ENCODE measurements at places on chromosomes 7 and 10.

- DNase-seq = no peak
These were observed 76.4 kb downstream of the OSBPL3 start for GRCh38 chr7:24903559-24903958.

GRCh38 chr10:97948822-97949221 is 81.6 kb downstream of the CRTAC1 start:
- DNase-seq = no peak

- no peak for DNase-seq
These were observed 110.8 kb downstream of the JAZF1 start for GRCh38 chr7:28069807-28070206.

DNA sequence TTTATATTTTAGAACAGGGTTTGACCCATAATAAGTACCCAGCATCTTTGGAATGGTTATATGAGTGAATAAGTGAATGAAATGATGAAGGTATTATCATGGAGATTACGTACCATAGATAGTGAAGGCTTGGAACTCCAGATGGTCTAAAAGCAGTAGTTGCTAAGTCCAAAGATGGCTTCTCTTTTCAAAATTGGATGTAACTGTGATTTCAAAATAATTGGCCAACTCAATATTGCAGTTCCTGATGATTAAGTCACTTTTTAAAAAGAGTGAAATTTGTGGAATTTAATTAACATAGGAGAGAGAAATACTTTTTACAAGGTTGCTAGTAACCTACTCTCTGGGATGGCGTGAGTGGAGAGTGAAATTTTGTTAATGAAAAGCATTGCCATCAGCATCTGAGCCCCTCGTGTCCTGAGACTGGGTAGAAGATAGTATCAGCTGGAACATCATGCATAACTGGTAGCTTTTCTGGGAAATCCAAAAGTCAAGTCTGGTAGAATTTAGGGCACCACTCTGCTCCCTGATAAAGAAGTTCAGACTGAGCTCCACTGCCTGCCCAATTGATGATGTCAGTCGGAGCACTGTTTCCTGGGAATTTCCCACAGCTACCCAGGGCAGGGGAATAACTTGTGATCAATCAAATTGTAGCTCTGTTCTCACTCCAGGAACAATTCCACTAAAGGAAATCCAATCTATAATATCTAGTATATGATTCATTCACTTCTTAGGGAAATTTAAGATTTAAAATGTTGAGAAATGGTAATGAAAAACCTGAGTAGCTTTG is 3.2 kb downstream of the GPR141 start:
- no peak for DNase-seq

DNA sequence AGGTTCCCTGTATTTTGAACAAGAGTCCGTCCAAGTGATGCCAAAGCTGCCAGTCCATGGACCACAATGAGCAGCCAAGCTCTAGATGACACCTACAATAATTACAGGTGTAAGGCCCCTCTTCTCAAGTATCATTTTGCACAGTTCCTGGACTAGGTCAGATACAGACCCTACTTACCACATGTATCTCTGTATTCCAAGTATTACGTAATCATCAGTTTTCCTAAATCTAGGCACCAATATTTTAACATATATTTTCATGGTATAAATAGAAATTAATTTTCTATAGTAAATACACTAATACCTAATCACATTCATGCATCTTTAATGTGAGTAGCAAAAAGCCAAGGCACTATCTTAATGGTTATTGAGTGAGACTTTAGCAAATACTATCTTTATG is 157.0 kb upstream of the PRSS1 start:
- DNase-seq = no peak

DNA sequence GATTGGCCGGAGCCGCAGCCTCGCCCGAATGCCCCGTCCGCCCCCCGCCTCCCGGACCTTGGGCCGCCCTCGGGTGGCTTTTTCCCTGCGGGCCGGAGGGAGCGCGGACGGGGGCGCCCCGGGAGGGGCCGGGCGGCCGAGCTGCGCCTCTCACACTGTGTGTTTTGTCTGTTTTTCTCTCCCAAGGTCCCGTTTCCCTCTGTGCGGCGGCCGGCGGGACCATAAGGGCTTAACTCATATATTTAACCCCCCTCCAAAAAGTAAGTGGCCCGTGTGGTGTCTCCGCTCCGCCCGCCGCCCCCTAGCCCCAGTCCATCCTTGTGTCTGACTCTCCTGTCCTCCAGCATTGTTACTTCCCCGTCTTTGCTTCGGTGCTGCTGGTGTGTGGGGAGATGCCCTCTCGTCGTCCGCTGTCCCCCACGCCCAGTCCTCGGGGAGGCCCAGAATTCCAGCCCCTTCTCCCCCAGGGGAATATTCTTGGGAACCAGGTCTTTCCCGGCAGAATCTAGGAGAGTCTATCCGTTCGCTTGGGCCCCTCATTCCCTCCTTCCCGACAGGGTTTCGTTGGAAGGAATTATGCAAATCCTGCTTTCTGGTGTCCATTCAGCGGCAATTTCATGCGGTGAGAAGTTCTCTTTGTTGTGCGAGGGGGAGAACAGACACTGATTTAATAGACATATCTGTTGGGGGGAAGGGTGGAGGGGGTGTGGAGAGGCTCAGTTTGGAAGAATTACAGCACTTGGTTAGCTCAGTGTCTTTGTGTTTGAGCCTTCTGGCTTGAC is 1.3 kb downstream of the LCOR start:
- DNase-seq = peak; percentile 33

DNA sequence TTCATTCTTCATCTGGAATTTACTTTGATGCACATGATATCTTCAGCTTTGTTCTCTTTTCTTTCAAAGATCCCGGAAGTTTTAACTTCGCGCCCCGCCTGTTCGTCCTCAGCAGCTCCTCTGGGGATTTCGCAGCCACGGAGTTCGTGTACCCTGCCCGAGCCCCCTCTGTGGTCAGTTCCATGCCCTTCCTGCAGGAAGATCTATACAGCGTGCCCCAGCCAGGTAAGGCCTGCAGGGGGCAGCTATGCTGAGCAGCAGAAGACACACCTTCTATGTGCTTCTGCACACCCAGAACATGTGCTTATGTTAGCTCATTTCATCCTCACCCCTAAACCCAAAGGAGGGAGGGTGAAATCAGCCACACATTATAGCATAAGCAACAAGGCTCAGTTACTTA is 79.7 kb upstream of the LYZL2 start:
- DNase-seq = no peak

- DNase-seq = no peak
These were observed 97.2 kb downstream of the JAZF1 start for GRCh38 chr7:28083164-28083997.

- DNase-seq = no peak
These were observed 93.3 kb upstream of the FAM171A1 start for GRCh38 chr10:15464381-15464780.

- no peak for DNase-seq
These were observed 227.5 kb downstream of the TEX36 start for GRCh38 chr10:125455431-125455830.

DNA sequence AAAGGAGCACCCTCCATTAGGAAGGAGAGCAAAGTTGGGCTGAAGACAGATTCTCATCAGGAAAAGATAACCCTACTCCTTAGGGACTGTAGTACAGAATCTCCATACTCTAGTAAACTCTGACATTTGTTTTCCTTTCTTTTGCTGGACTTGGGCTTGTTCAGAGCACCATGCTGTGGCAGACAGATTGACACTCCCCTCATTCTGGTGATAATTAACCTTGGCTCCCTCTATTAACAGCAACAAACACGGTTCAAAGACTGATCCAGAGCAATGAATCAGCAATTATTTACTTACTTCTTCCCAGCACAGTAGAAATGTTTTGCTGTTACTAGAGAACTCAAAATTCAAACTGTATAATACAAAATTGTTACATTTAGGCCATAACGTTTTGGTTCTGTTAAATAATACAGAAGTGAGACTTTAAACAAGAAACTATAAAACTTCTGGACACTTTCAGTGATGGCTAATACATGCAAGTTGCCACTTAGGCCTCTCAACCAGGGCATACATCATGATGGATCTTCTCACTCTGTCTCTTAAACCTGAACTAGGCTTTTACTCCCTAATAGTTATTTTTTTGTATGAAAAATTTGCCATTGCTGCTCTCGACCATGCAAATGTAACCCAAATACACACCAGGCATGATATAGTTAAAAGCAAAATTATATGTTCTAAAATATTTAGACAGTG is 639.0 kb downstream of the IPMK start:
- no peak for DNase-seq

- no peak for DNase-seq
These were observed 68.9 kb upstream of the CARD11 start for GRCh38 chr7:3112479-3113134.

- DNase-seq = no peak
These were observed 213.0 kb downstream of the ABCA13 start for GRCh38 chr7:48384180-48384752.

DNA sequence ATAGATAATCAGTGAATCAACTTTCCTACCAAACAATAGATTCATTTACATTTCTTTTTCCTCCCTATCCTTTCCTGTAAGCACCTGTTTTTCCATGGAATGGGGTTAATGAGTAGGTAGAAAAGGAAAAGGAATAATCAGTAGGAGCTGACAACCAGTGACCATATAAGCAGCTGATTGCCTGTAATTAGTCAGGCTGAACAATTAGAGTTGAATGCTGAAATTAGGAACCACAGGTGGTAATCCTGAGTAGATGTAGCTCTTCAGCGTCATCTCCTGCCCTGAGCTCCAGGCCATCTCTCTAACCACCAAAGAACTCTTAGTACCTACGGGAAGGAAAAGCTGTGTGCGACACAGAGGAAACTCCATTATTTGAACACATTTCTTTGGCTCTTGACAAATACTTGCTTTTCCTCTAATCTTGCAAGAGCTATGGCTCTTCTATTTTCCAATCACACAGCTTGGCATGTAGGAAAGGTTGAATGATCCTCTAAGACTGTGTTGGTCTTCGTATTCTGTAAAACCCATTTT is 63.8 kb downstream of the KLHDC10 start:
- no peak for DNase-seq

GRCh38 chr7:143269251-143269650 is 6.0 kb downstream of the GSTK1 start:
- DNase-seq = no peak

DNA sequence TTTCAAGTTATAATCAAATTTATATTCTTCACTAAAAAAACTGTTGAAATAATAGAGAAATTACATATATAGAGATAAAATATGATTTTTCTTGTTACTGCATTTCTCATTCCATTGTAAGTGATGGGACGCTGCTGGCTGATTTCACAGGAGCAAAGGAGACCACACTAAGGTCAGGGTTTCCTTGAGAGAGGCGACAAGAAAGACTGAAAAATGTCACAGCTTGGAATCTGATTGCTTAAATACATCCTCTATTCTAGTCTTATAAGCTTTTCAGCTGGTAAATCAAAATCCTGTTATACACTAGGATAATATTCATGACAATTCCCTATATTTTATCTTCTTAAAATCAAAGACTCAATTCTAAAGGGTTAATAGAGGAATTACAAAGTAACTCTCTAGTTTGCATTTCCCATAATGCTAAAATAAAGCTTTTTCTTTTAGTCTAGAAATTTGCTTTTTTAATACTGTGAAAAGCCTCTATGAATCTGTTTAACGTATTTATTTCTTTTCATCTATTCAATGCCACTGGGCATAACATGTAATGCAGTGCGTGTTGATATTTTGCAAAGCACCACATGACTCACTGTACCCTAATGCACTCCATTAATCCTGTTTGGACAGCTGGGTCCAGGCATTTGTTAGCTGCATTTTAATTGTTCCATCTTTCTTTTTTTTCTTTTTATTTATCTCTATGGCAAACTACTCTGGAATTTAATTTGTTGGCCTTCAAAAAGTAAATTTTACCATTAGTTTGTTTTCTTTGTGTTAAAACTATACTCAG is 81.7 kb downstream of the RNF32 start:
- no peak for DNase-seq

GRCh38 chr10:103783681-103784080 is 71.7 kb downstream of the SH3PXD2A start:
- no peak for DNase-seq

DNA sequence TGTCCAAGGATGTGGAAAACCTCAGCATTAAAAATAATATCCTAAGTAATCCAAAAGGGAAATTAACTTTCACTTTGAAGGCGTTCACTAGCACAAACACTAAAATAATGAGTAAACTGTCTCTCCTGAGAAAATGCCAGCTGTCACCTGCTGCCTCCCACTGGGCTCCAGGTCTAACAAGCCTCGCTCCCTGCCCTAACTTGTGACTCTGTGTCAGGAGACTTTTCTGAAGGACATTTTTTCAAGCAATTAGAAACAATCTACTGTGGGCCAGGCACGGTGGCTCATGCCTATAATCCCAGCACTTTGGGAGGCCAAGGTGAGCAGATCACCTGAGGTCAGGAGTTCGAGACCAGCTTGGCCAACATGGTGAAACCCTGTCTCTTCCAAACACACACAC is 72.8 kb upstream of the GLCCI1 start:
- no peak for DNase-seq

- no peak for DNase-seq
These were observed 241.3 kb upstream of the MYO3A start for GRCh38 chr10:25692761-25693160.

- no peak for DNase-seq
These were observed 36.5 kb upstream of the ZNF680 start for GRCh38 chr7:64599359-64599758.

DNA sequence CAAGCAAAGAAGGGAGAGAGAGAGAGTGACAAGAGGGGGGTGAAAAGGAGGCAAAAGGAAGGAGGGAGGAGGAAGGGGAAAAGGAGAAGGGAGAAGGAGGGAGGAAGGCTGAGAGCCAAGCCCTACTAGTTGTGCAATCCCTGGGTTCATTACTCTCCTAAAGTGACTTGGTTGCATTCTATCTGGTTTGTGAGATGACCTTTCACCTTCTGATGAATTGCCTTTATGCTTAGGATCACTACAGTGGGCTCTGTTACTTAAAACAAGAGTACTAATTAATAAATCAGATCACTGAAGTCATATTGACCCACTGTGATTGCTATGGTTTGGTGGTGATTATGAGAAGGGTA is 144.9 kb downstream of the KIF20B start:
- DNase-seq = no peak

DNA sequence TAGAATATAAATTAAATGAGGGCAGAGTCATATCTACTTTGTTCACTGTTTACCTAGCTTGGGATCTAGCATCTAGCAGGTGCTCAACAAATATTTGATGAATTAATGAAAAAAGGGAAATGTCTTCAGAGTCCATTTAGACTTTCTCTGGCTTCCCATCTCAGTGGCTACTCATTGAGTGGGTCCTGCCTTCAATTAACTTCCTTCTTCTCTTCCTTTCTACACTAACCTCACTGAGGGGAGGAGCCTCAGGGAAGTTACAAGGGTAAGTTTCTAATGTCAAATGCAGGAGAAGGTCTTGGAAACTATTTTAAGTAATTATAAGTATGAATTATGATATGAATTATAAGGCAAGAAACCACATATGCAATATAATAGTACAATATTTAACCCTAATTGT is 28.2 kb upstream of the MPP7 start:
- no peak for DNase-seq
